ENCODE measurements at places on chromosomes 1 and 21.
A peak's percentile ranks its signal among the peaks of the same experiment; 100 is the strongest.

DNA sequence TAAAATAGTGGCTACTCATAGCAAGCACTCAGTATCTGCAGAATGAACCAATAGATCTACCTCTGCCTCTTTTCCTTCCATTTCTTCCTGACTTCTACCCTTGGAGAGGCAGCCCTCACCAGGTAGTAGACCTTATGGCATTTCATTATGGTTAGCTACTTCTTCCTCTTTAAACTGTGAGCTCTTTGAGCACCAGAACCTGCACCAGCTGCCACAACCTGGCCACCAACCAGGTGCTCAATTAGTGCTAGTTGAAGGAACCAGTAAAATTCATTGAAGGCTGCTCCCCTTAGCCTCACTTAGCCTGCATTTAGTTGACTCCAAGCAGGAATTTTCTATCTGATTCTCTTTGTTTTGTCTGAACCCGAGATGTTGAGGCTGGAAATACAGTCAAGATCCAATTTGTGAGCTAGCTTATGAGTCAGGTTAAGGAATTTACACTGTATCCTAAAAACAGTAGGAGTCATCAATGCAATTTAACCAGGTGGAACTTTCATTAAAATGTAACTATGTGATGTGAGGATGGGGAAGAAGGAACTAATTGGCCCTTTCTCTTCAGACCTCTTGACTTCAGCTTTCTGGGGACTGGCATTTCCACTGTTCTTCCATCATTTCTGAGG, 81.5 kb upstream of the UBE2U start:
- no peak for DNase-seq

- DNase-seq, result no peak
These were observed 19.0 kb upstream of the C1orf174 start for GRCh38 chr1:3918966-3919611.

GRCh38 chr1:43821471-43821870, 112.1 kb upstream of the ARTN start:
- no peak for DNase-seq

DNA sequence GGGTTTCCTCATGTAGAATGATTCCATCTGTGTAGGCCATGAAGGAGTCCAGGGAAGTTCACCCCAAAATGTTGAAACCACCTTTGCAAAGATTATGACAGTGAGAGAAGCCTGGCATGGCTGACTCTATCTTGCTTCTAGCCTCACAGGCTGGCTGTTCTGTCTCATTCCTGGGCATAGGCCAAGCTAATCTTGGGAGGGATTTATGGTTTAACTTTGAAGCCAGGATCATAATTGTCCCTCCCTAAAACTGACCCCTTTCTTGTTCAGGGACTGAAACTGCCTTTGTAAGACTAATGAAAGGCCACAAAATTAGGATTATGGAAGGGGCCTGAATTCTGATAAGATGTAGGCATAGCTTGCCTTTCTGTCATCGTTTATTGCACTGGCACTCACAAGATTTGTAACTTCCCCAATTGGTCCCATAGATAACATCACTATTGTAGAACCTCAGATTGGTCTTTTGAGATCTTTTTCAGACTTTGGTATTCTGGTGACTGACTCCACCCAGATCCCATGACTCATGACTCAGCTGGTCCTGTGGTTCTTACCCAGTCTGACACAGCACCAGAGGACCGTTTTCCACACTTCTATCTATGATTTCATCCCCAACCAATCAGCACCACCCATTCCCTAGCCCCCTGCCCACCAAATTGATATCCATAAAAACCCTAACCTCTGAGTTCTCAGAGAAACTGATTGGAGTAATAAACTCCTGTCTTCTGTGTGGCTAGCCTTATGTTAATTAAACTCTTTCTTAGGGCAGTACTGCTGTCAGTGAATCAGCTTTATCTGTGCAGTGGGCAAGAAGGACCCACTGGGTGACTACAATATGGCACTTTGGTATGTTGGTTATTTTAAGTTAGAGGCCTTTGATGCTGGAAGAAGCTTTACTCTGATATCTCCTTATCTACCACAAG, 13.6 kb upstream of the LAMTOR5 start:
- DNase-seq, result no peak

- no peak for DNase-seq
These were observed 804.1 kb downstream of the USP25 start for GRCh38 chr21:16533692-16534407.

DNA sequence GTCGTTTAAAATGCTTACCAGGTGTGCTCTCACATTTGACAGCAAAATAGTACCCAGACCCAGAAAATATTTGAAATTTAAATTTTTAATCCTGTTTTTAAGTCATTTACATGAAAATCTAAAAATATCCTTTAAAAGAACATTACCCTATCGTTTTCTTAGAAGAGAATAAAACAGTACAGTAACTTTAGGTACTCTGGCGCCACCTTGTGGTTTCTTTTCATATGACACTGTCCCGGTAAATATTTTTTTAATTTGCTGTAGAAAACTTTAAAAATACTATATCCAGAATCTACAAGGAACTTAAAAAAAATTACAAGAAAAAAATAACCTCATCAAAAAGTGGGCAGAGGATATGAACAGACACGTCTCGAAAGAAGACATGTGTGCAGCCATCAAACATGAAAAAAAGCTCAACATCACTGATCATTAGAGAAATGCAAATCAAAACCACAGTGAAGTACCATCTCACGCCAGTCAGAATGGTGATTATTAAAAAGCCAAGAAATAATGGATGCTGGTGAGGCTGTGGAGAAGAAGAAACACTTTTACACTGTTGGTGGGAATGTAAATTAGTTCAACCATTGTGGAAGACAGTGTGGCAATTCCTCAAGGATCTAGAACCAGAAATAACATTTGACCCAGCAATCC, 129.2 kb downstream of the RGS21 start:
- peak; percentile 9 for DNase-seq

- DNase-seq, result no peak
These were observed 11.2 kb downstream of the THEMIS2 start for GRCh38 chr1:27883536-27883935.

DNA sequence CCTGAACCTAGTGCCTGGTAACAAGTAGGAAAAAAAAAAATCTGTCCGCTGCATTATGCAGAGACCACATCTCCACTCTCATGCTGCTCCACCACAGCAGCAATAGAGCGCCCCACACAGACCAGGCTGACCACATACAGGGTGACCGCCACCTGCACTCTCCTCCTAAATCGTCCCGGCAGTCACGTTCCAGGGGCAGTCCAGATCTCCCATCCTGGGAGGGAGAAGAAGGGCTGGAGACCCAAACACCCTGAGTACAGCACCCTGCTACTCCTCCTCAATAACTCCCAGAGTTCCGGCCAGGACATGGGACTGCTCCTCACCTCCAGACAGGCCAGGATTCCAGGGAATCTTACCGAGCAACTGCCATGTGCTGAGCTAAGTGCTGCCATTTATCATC, 15.3 kb downstream of the URB1 start:
- DNase-seq, result no peak

DNA sequence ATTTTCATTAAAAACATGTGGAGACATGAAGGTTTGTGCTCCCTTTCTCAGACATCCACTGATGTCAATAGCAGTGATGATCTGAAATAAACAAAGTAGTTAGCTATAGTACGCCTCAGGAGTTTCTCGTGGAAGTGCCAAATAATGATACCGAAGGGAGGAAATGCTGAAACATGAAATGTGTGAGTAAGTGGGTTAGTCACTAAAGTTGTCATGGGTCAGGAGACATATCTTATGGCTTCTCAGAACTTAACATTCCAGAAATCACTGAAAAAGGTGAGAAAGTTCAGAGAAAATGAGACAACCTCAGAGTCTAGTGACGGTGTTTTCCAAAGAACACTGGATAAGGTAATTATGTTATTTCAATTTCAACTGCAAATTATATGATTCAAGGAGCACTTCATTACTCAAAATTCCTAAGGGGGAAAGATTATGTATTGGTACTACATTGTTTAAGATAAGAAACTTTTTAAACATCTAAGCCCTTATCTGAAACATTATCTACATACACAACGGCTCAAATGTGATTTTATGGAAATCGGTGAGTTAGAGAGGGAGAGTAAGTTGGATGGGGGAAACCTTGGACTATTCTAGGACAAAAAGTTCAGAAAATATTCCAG, 20.6 kb downstream of the NIBAN1 start:
- no peak for DNase-seq

DNA sequence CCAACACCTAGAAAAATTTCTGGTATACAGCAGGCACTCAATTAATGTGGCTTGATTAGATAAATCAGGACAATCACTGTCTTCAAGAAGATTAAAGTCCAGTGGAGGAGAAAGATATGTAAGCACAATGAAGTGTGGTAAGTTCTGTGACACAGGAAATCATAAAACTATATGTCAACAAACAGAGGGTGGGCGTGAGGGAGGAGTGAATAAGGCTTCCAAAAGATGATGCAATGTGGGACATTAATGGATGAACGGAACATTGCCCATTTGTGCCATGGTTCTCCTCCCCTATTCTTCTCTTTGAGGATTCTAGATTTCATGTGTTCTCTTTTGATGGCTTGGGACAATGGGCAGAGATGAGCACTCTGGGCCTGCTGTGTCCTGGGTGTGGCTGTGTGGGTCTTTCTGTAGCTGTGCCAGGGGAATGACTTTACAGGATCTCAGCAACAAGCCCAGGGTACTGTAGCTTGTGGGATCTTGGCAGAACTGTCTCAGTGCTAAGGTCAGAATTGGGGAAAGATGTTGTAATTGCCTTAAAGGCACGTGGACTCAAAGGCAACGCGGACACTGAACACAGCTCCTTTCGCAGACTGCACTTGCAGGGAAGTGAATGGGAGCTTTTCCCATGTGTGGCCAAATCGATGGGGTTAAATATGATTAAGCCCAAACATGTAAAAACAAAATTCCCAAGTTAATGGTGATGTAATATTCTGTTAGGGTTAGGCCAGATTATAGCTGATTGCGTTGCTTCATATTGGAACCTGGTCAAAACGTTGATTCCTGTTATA, 366.9 kb downstream of the TGFB2 start:
- DNase-seq, result no peak

DNA sequence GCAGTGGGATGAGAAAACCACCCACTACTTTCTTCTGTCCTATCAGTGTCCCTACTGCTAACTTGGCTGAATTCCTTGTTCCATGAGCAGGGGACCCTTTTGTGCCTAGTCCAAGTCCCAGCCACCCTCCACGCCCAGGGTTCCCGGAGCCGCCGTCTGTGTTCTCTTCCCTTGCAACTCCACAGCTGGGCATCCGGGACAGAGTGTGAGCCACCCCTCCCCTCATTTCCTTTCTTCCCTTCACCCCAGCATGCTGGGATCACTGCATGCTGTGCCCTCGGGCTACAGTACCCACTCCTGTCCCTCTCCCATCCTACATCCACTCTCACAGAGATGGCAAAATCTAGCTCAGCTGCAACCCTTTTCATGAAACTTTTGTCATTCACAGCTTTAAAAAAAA, 44.5 kb downstream of the PGBD5 start:
- DNase-seq, result no peak

DNA sequence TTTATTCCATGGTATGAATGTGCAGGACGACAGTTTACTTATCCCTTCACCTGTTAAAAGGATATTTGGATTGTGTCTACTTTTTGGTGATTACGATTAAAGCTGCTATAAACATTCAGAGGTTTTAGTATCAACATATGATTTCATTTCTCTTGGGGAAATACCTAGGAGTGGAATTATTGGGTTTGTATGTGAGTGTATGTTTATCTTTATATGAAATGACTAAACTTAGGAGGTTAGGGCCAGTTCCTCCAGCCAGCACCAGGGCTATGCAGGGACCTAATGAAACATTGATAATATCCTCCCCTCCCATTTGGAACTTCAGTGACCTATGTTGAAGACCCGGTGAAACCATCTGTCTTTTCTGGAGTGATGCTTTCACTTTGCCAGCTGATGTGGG, 13.8 kb downstream of the TMEM51 start:
- no peak for DNase-seq

DNA sequence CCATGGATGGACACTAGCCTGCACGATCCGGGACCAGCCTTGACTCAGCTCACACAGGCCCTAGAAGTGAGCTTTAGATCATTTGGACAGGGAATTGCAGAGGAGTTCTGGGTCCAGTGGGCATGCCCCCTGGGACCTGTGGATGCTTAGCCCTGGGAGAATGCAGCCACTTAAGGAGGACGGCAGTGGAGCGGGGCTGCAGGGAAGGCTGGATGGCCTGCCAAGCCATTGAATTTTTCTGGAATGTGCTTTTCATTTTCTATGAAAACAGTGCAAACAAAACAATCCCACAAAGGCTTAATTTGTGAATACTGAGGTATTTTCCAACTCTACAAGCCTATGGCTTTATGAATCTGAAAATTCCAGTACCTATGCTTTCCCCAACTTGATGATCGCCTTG, 80.4 kb upstream of the GCLM start:
- no peak for DNase-seq

DNA sequence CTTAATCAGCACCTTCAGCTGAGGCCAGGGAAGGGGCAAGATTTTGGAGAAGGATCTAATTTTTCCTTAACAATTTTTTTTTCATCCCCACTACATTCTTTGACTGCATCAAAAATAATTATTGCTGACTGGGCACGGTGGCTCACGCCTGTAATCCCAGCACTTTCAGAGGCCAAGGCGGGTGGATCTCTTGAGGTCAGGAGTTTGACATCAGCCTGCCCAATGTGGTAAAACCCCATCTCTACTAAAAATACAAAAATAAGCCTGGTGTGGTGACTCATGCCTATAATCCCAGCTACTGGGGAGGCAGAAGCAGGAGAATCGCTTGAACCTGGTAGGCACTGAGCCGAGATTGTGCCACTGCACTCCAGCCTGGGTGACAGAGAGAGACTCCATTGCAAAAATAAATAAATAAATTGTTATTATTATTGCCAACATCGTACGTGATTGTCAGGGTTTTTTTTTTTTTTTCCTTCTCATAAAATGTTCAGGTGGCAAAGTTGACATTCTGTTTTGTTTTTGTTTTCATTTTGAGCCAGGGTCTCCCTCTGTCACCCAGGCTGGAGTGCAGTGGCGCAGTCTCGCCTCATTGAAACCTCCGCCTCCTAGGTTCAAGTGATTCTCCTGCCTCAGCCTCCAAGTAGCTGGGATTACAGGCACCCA, 37.3 kb upstream of the MORC3 start:
- DNase-seq, result no peak

DNA sequence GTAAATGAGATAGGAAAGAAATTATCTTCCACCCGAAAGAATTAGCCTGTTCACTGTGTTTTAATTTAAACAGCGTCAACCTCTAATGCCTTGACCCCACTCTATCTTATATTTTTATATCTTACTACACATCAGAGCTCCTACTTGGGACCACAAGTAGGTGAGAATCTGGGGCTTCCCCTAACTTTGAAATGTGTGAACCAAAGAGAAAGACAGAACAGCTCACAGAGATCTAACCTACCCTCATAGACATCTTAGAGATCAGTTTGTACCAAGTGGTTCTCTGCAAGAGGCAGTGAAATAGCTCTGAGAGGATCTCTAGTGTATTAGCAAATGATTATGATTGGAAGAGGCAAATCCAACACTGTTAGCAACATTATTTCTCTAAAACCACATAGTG, 31.0 kb upstream of the IFI16 start:
- no peak for DNase-seq

Data from activated T-helper 1 cell treated with anti-CD3 and anti-CD28 coated beads, Interleukin-12 subunit alpha, Interleukin-12 subunit beta, Interleukin-2, Interleukin-4 antibody, amounts not matched to agents 30 ng/mL and 10 ng/mL and 1 ng/mL, durations not matched to agents 14 hours and 24 hours and 36 hours (primary cell).